Esophagus squamous epithelium (tissue), 5 donors: ENCODE measurements at places on chromosomes 7 and 10.

DNA sequence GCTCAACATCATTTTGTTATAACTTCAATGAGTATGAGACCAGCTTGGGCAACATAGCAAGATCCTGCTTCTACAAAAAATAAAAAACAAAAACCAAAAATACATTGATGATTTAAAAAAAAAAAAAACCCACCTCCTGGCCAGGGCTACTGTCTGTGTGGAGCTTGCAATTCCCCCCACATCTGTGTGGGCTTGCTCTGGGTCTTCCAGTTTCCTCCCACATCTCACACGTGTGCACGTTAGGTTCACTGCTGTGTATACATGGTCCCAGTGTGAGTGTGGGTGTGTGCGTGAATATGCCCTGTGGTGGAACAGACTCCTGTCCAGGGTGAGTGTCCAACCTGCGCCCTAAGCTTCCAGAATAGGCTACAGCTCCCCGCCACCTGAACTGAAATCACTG is 41.6 kb downstream of the ATE1 start:
- DNase-seq, result no peak

GRCh38 chr10:7756360-7756992 is 31.3 kb downstream of the KIN start:
- DNase-seq, result no peak

- DNase-seq, result no peak
Observed at GRCh38 chr10:11505639-11506038, 105.8 kb downstream of the USP6NL start.

DNA sequence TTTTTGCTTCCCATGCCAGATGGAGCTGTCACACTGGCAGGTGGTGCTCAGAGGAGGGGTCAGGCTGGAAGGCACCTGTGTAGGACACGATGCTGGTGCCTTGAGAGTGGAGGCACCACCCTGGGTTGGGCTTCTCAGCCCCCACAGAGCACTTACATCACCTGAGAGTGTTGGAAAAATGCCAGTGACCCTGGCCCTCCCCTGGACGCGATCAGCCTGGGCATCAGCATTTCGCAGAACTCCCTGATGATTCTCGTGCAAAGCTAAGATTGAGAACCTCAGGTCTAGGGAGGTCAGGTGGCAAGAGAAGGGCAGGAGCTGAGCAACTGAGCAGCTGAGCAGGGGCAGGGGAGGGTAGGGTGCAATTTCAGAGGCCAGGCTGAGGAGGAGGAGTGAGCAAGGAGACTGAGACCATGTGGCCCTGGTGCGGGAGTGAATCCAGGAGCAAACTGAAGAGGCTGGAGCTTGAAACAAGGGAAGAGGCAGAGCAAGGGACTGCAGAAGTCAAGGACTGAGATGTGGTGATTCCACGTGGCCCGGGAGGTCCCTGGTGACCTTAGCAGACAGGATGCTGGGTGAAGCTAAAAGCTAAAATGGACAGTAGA is 24.7 kb upstream of the GRID1 start:
- DNase-seq, result no peak

DNA sequence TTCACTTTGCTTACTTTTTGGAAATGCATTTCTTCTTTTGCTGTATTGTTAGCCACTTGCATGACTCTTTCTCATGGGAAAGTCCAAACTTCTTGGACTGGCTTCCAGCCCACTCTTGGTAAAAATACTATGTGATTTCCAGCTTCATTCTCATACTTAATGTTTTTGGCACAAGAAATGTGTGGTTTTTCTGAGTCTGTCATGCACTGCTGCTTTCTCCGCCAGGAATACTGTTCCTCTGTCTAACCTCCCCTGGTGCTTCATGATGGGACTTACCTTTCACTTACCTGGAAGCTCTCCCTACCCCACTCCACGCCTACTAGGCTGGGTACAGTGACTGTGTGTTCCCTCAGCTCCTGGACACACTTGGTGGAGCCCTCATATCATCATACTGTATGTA is 18.7 kb downstream of the MGAM2 start:
- no peak for DNase-seq

DNA sequence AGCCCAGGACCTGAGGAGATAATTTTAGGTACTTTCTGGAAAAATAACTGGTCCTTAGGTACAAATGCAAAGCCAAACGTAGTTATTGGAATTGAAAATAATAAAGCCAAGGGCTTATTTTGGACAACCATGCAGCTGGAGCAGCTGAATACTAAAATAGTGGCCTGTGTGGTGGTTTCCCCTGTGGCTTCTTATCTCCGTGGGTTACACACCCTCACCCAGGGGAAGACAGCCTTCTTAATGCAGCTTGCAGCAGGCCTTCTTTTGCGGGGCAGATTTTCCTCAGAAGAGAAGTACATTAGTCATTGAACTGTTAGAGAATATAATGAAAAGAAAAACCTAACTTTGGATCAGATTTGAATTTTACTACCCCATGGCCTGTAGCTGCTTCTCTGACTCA is 133.5 kb downstream of the ST7 start:
- no peak for DNase-seq

DNA sequence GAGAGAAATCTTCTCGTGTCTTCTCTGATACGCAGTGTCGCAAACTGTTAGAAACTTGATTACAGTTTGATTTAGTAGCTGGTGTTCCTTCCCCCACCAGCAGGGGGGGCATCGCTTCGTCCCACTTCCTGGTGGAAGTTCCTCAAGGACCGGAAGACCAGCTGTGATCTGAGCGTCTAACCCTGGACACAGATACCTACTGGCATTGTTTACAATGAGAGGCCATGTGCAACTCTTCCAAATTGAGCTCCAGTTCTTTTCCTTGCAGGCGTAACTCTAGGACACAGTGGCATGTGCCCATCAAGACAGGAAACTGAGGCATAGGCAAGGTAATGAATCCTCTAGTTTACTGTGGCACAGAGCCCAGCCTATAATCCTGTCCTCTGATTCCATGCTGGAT is 219.0 kb downstream of the CCDC3 start:
- no peak for DNase-seq

DNA sequence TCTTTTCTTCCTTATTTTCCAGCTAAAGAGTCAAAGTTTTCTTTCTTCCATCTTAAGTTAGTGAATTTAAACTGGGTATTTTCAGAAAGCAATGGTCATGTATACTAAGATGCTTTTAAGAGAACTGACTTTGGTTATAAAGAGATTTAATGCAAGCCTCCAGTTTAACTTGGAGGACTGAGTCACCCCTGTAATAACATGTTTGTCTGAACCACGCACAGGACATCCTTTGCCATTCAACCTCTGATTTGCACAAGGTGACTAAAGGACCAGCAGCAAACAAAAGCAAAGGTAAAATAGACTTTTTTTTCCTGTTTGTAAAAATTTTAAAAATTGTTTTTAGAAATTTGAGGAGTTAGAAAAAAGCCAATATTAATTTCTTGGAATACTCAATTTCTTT is 2.9 kb downstream of the HYAL4 start:
- DNase-seq, result no peak

DNA sequence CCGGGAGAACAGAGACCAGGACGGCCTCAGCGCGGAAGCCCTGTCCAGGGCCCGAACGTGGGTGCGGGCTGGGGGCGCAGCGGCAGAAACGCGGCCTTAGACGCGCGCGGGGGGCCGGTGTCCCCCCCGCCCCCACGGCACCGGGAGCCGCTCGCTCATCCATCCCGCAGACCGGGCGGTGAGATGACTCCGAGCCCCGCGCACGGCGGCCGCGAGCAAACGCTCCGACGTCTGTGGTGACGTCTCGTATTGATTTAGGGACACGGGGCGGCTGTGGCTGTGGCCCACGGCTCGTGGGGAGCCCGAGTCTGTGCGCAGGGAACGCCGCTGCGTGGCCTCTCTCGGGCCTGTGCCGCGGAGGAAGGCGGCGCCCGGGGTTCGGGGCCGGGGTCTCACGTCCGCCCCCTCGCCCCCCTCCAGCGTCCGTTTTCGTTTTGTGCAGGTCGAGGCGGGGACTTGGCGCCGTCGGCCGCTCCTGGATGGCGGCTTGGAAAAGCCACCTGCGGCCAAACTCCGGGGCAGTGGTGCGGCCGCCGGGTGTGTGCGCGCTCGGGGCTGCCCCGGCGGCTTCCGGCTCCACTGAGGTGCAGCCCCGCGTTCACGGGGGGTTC is 1.0 kb upstream of the NKX6-2 start:
- no peak for DNase-seq

DNA sequence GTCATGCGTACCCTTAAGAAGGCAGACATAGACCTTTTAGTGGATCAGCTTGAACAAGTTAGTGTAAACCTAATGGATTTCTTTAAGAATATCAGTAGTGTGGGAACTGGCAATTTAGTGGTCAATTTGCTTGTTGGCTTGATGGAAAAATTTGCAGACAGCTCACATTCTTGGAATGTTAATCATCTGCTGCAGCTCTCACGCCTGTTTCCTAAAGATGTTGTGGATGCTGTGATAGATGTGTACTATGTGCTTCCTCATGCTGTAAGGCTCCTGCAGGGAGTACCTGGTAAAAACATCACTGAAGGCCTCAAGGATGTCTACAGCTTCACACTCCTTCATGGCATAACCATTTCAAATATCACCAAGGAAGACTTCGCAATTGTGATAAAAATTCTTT is 103.4 kb downstream of the ABCA13 start:
- no peak for DNase-seq

- DNase-seq, result no peak
Observed at GRCh38 chr10:22669163-22669711, 45.1 kb downstream of the PIP4K2A start.
